HuH-7 (cell line): ENCODE measurements at places on chromosomes 5 and 9.

GRCh38 chr9:72065076-72065475 lies 4.7 kb upstream of the C9orf57 start:
- no peak for DNase-seq

GRCh38 chr9:98658951-98659351 lies 49.8 kb downstream of the GABBR2 start:
- DNase-seq, result no peak

- no peak for DNase-seq
Measured at GRCh38 chr5:36155291-36155690, 3.4 kb downstream of the SKP2 start.

- no peak for DNase-seq
Measured at GRCh38 chr9:35856882-35857281, 13.3 kb downstream of the OR13J1 start.

GRCh38 chr5:116789522-116789921 lies 214.9 kb upstream of the SEMA6A start:
- DNase-seq, result no peak

- DNase-seq, result no peak
Measured at GRCh38 chr5:135437796-135438560, 9.2 kb downstream of the DCANP1 start.

- no peak for DNase-seq
Measured at GRCh38 chr9:110536822-110537221, 42.7 kb downstream of the SVEP1 start.

DNA sequence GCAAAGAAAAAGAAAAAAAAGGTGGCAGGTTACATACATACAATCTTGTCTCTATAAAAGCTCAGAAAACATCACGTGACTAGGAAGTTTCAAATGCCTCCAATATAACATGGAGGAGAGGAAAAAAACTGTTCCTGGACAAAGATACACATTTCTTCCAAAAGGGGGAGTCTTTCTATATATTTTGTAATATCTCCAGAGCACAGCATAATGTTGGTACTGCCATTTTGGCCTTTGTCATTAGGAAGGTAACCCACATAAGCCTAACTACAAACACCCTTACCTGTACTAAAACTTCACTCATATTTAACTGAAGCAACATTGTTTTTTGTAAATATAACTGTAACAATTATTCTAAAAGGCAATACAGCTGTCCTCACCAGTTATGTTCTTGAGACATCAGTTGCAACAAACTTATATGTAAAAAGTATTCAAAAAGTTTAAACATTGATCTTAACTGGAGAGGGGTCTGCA lies 1.2 kb upstream of the BTF3 start:
- DNase-seq, result peak; percentile 61

DNA sequence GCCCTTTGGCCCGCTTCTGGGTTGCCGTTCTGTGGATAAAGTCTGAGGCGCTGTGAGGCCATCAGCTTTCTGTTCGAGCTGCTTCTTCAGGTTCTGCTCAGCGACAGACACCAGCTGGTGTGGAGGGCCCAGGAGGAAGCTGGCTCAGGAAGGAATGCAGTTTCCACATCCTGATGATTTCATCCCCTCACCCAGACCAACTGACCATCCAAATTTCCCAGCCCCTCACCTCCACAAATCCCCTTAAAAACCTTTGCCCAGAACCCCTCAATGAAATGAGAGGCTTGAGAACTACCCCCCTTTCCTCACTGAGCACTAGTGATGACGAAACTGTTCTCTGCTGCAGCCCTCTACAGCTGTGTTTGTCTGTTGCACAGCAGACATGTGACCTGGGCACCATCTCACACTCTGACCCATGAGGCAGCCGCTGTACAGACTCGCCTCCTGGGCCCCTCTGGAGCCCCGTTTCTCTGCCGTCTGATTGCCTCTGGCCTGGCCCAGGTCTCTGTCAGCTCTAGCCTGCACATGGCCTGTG lies 45.4 kb downstream of the SPATA31C2 start:
- DNase-seq, result peak; percentile 28

DNA sequence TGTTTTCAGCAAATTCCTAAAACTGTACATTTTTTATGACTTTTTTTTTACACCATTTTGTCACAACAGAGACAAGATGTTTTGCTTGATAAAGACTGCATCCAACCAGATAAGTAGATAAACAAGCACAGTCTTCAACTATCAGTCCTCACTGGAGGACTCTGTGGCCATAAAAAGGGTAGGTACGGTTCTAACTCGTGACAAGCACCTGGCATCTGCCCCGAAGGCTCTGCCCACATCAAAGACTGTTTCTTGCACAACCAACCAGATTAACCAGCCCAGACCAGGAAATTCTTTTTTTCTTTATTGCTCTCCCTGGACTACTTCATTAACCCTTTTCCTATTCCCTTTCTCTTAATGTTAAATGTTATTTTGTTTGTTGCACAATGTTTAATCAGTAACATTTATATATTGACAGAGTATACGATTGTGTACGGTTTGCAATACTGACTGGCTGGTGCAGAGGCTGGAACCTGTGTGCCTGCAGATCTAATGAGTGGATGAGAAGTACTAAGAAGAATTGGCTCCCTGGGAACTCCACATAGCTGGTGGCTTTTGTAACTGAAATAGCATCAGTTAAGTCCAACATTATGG lies 74.1 kb downstream of the SERINC5 start:
- DNase-seq, result peak; percentile 37

- DNase-seq, result no peak
Measured at GRCh38 chr5:124212934-124213333, 533.5 kb downstream of the ZNF608 start.

GRCh38 chr5:178642351-178642909 lies 15.6 kb upstream of the CLK4 start:
- DNase-seq, result no peak

GRCh38 chr5:35468811-35469210 lies 148.9 kb upstream of the SPEF2 start:
- no peak for DNase-seq
